ENCODE measurements at places on chromosomes 3 and 15. TPM values are rescaled to one million over a fixed set of nuclear protein-coding genes. Genes with fewer than 3 reads are reported as not detected.

The GLDN gene
- not detected for total RNA-seq

The TGM5 gene
- total RNA-seq = not detected

The MANF gene
- total RNA-seq = 33.9 TPM

The AHSG gene
- not detected for total RNA-seq

The EFHB gene
- 1.3 TPM for total RNA-seq

The LXN gene
- 6.6 TPM for total RNA-seq

The SERPINI1 gene
- 2.4 TPM for total RNA-seq

The SAMD7 gene
- total RNA-seq = not detected

The DZIP1L gene
- total RNA-seq = not detected

The NECTIN3 gene
- 3.1 TPM for total RNA-seq

The PEX11A gene
- total RNA-seq = 1.2 TPM

The KLHL25 gene
- 8.8 TPM for total RNA-seq

The NANOGP8 gene
- total RNA-seq = not detected

The SLC6A1 gene
- not detected for total RNA-seq

The GDPGP1 gene
- 3.3 TPM for total RNA-seq

The SST gene
- total RNA-seq = not detected

The CFAP20DC gene
- total RNA-seq = 0.32 TPM

The LRCH3 gene
- 66.1 TPM for total RNA-seq

The STXBP5L gene
- total RNA-seq = not detected

The AVEN gene
- 9.5 TPM for total RNA-seq

The ULK3 gene
- total RNA-seq = 54.4 TPM

The FBXW12 gene
- not detected for total RNA-seq

The ANKRD63 gene
- total RNA-seq = 0.35 TPM

The ABI3BP gene
- total RNA-seq = not detected

The STARD9 gene
- 9.8 TPM for total RNA-seq

The CCNB2 gene
- 1.8 TPM for total RNA-seq

The REC114 gene
- not detected for total RNA-seq

The IFT57 gene
- 29.1 TPM for total RNA-seq

The OXTR gene
- total RNA-seq = 0.17 TPM

The PPP1R14D gene
- not detected for total RNA-seq

The GOLGA8G gene
- not detected for total RNA-seq

The EOMES gene
- 0.91 TPM for total RNA-seq

The CISH gene
- 23.4 TPM for total RNA-seq

The ADAMTS17 gene
- total RNA-seq = 8.2 TPM

The ACOX2 gene
- total RNA-seq = not detected

The SLC6A20 gene
- total RNA-seq = not detected

The ACKR4 gene
- total RNA-seq = 0.27 TPM

The COL6A5 gene
- total RNA-seq = not detected

The ZNF774 gene
- not detected for total RNA-seq

The DAZL gene
- total RNA-seq = not detected

The CAMK2N2 gene
- 0.37 TPM for total RNA-seq

The VEPH1 gene
- total RNA-seq = 2.6 TPM

The LSAMP gene
- total RNA-seq = not detected

The GCNT3 gene
- total RNA-seq = not detected

The CFAP161 gene
- total RNA-seq = 0.49 TPM

The POTEB2 gene
- not detected for total RNA-seq

The MUC4 gene
- not detected for total RNA-seq

The FBXL22 gene
- 1.7 TPM for total RNA-seq
